ENCODE measurements at places on chromosomes 5 and 9. TPM values are rescaled to one million over a fixed set of nuclear protein-coding genes. Genes with fewer than 3 reads are reported as not detected.

- DNase-seq, result no peak
These were observed 183.5 kb upstream of the EDIL3 start for GRCh38 chr5:84568171-84568570.

DNA sequence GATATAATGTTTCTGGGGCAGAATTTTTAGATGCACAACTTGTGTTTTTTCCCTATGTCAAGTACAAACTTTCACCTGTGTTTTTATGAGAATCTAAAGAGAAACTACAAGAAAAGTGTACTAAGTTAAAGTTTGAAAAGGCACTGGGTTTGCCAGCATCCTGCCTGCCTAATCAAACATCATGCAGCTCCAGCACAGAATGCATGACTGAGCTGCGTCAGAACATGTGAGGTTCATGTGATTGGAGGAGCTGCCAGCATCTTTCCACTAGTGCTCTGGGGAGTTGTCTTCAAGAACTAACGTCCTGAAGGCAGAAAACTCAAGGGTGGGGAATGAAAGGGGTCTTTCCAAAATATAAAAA, 46.1 kb upstream of the RIC1 start:
- no peak for DNase-seq

The TMC1 gene
- 0.55 TPM for polyA plus RNA-seq

DNA sequence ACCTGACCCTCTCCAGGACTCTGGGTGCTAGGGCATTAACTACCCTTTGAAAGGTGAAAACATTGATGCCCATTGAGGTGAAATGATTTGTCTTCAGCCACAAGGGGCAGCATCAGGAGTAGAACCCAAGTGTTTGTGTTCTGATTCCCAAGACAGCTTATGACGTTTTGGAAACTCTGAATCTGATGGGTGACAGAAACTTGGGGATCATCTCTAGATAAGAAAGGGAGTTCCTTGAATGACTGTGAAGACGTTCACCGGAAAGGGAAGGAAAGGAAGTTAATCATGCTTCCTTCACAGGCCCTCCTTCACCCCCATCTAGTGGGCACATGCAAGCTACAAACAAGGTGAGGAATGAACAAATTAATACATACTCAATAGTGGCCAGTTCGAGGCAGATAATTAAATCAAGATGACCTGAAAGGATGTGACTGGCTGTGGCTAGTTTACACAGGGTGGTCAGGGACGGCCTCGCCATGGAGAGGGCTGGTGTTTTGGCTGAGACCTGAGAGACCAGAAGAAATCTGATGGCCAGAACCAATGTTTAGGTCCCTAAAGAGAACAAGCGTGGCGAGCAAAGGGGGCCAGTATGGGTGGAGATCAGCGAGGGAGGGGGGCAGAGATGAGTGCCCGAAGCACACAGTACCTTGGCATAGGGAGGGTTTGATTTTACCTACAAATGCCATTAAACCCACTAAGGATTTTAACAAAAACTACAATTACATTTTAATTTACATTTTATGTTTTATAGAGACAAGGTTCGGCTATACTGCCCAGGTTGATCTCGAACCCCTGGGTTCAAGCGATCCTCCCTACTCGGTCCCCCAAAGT, 937 bp upstream of the SLC26A2 start:
- no peak for DNase-seq

The ADAMTSL1 gene
- 16.5 TPM for polyA plus RNA-seq

Data from right renal cortex interstitium (tissue), 3 donors.